SK-N-SH (cell line): ENCODE measurements at places on chromosomes 6 and 20. TPM values are rescaled to one million over a fixed set of nuclear protein-coding genes. Genes with fewer than 3 reads are reported as not detected.

GRCh38 chr6:12851123-12851695, 134.6 kb downstream of the PHACTR1 start:
- DNase-seq: no peak

- no peak for DNase-seq
These were observed 538.6 kb upstream of the MARCKS start for GRCh38 chr6:113318575-113318917.

Gene GINS1
- polyA plus RNA-seq: 5.1 and 5.8 TPM in 2 replicates

- DNase-seq: no peak
These were observed 147.4 kb downstream of the ALDH8A1 start for GRCh38 chr6:134802426-134803058.
